SK-N-MC (cell line): ENCODE measurements at places on chromosomes 16 and 17.

- DNase-seq: no peak
These were observed at the start of gene CHD9NB for GRCh38 chr16:53052519-53053501. Gene CHD9NB, minus strand, starts transcription at chr16:53052897. Its CDS starts 8,739 bp downstream, at chr16:53044158.

DNA sequence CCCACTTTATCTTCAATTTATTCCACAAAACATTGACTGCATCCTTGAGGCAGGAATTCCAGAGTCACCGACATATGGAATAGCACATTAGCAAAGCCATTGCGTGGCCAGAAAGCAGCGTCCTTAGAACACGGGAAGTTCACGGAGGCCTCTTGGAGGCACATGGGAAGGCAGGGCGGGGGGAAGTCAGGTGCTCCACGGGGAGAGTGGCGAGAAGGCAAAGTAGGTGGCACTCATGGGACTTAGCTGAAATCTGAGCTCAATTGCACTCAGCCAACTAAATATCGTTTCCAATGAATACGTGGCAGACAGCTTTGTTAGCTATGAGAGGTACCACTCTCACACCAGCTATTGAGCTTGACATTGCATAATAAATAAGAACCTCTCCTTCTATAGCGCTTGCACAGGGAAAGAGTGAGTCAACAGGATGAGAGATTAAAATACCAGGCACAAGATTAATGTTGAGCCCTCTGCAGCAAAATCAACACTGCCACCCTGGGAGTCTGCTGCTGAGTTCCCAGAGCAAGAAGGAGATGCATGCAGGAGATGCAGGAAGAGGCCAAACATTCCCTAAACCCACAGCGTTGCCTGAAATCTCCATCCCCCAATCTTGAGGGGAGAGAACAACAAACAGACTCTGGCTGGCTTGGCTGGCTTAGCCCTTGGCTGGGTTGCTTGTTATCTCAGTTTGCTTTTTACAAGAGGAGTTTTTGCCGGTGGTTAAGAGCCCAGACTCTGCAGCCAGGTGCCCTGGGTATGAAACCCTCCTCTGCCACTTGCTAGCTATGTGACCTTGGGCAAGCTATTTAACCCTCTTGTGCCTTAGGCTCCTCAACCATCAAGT, 28.8 kb downstream of the ABCC12 start:
- DNase-seq: no peak

- no peak for DNase-seq
These were observed 10.8 kb upstream of the SLC46A1 start for GRCh38 chr17:28416703-28417311.

DNA sequence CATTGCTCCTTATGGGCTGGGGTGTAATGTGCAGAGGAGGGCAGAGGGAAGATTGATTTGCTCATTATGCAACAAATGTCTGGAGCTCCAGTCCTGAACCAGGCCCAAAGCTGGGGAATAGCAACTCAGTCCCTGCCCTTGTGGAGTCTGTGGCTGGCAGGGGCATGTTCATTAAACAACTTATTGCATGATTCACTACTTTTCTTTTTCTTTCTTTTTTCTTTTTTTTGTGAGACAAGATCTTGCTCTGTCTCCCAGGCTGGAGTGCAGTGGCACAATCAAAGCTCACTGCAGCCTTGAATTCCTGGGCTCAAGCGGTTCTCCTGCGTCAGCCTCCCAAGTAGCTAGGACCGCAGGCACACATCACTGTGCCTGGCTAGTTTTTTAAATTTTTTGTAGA, 23.1 kb downstream of the MSI2 start:
- DNase-seq: no peak

GRCh38 chr16:51151435-51151960, 428 bp upstream of the SALL1 start:
- no peak for DNase-seq
